Effector CD4-positive, alpha-beta T cell (primary cell): ENCODE measurements at places on chromosomes 3 and 15.

DNA sequence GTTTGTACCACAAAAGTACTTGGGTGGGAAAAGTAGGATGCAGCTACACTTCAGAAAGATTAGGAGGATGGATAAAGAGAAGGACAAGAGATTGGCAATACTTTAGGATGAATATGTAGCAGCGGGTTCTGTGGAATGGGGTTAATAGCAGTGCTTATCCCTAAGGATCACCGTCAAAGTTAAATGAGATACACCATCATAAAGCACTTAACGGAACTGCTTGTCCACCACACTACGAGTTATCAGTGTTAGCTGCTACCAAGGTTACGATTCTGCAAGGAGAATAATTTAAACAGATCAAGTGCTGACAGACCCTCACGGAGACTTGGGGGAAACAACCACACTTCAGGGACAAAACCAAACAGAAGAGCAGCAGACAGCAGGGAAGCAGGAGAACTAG, 963 bp downstream of the SHQ1 start:
- DNase-seq: no peak

DNA sequence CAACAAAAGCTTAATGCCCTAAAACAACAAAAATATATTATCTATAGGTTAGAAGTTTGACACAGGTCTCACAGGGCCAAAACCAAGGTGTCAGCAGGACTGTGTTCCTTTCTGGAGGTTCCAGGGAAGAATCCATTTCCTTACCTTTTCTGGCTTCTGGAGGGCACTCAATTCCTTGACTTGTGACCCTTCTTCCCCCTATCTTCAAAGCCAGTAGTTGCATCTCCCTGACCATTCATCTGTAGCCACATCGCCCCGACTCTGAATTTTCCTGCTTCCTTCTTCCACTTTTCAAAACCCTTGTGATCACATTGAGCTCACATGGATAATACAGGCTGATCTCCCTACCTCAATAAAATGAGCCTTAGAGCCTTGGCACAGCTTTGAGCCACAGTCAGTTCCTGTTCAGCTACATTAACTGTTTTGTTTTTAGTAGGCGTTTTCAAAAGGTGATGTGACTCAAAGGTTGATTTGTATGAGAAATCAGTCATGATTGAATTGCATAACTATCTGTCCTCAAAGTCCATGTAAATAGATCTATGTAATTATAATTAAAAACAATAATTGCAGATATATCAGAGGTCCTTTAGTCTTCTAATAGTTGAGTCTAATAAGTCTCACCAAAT, 12.4 kb downstream of the PFN2 start:
- no peak for DNase-seq

DNA sequence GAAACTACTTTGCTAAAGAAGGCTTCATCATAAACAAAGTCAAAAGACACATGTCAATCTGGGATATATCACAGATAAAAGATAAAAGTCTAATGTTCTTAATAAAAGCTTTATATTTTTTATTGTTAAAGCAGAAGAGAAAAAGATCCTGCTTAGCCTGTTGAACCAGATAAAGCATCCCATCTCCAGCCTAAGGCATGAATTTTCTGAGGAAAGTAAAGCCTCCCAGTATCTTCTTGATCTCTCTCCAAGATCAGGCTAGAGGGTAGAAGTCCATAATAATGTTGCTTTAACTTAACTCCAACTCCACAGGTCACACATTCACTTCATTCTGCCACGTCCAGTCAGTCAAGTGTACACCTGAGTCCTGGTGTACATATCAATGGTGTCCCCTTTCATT, 14.2 kb downstream of the ARL14 start:
- DNase-seq: no peak

- no peak for DNase-seq
Measured at GRCh38 chr15:60842694-60843093, 363.8 kb upstream of the ICE2 start.

DNA sequence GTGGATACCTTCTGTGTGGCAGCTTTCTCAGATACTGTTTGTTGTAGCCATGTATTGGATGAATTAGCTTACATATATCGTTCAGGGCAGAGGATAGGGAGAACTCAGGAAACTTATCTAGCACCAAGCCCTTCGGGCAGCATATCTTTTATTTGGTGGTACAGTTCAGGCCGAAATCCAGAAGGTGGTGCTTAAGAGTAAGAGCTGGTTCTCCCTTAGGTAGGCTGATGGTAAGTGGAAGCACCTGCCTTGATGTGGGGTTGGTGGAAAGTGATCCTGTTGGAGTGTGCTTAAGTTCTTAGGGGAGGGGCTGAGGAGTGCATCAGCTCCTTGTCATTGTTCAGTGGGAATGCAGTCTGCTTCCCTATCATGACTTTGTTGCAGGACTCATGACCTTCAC, 187.5 kb downstream of the DOCK3 start:
- DNase-seq: no peak

DNA sequence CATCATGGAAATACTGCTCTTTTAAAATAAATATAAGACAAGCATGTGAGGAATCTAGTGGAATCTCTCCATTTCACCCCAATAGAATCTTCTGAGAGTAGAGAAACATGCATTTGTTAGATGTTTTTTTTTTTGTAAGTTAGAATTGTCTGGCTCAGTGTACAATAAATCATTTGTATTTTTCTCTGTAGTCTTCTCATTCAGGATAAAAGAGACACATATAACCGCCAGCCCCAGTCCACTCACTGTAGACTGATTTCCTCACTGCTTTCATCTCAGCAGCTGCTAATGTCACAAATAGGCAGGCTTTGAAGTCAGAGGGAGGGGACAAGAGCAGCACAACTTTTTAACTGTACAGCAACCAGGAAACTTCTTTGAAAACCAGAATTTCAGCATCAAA, 140.2 kb upstream of the RBMS3 start:
- no peak for DNase-seq

DNA sequence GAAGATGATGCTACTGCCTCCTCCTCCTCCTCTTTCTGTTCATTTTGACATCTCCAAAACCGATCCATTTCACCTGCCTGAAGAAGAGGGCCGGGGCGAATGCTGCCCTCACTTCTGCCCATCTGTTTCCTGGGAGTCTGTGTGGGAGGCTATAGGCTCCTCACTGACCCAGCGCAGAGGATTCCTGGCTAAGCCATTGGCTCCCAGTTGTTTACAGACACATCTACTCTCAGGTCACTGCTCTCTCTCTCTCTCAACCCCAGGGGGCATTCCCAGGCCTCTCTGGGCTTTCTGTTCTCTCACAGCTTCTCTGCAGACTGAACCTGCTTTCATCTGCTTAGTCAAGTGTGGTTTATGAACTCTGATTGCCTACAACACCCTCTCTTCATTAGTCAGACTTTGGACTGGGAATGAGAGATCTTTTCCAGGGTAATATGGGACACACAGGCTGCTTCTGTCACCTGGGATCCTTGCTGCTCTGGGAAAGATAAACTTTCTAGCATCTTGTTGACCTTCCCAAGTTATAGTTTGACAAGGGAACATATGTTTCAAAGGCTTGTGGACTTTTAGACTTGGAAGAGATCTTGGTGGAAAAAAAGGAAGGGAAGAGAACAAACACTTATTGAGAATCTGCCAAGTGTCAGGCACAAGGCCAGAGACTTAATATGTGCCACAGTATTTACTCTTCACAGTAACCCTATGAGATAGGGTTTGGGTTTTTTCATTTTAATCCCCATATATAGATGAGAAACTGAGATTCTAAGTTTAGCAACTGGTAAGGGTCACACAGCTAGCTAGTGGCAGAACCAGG, 30.2 kb upstream of the USP3 start:
- peak; percentile 37 for DNase-seq

GRCh38 chr3:58010562-58010961, 2.3 kb downstream of the FLNB start:
- no peak for DNase-seq

GRCh38 chr3:71581457-71582035, 2.0 kb downstream of the FOXP1 start:
- DNase-seq: peak; percentile 14

DNA sequence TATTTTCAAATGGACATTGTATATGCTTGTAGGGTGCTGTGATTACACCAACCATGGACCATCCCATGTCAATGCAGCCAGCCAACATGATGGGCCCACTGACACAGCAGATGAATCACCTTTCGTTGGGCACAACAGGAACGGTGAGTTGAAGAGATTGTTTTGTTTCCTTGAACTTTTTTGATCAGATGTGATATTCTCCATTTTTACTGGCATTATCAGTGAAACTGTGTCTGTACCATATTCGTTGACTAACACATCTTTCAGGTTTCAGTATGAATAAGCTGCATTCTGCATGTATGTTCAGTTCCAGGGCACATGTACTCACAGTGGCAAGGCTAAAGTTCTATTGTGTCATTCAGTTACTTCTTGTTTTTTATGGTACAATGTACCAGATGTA, 655.2 kb downstream of the RBMS3 start:
- DNase-seq: no peak

GRCh38 chr15:62147551-62147950, 17.5 kb downstream of the C2CD4B start:
- DNase-seq: no peak

- DNase-seq: no peak
Measured at GRCh38 chr3:129233538-129233937, 15.9 kb upstream of the COPG1 start.

GRCh38 chr15:25772500-25772899, 90.6 kb downstream of the ATP10A start:
- DNase-seq: no peak
